Endodermal cell (in vitro differentiated cells): ENCODE measurements at places on chromosomes 12 and 14. TPM values are rescaled to one million over a fixed set of nuclear protein-coding genes. Genes with fewer than 3 reads are reported as not detected.

Gene MMP19
- total RNA-seq, result 0.40 to 1.1 TPM (median 0.59 TPM) in 3 replicates

Gene DBX2
- not detected in 3 replicates for total RNA-seq

Gene SCN8A
- total RNA-seq, result 6.9 and 9.7 TPM in 2 replicates

Gene CCDC196
- not detected in 3 replicates for total RNA-seq

Gene LRTM2
- 0.40 TPM in 1 of 2 replicates, not detected in the other for total RNA-seq

Gene EXOC3L4
- total RNA-seq, result 1.8 to 2.5 TPM (median 2.5 TPM) in 3 replicates

Gene LRRC74A
- not detected in 2 replicates for total RNA-seq

Gene SLC10A1
- not detected in 3 replicates for total RNA-seq

Gene TAS2R8
- total RNA-seq, result not detected in 2 replicates

Gene KLRF1
- total RNA-seq, result not detected in 2 replicates

Gene ENDOU
- total RNA-seq, result not detected in 3 replicates

Gene PRB2
- total RNA-seq, result not detected in 3 replicates
